ENCODE measurements at places on chromosomes 6 and 20. TPM values are rescaled to one million over a fixed set of nuclear protein-coding genes. Genes with fewer than 3 reads are reported as not detected.

DNA sequence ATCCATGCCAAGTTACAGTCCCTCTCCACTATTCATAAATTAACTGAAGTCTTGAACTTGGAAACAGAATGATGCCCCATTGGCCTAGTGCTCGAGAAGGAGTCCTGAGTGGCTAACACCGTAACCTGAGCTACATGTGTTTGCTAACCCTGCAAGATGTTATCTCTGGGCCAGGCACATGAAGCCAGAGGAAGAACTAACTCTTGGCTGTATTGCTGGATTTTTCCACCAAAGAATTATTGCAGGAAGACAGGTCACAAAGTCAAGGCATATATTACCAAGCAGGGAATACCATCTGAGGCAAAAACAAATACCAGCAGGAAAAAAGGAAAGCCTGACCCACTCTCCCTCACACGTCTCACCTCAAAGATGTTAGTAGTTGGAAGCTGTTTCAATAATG is 148.9 kb upstream of the PHACTR1 start:
- DNase-seq: no peak

ROS1 gene
- total RNA-seq: not detected

- DNase-seq: no peak
Observed at GRCh38 chr6:45956176-45956575, 59.5 kb downstream of the CLIC5 start.

GRCh38 chr6:143774347-143774746 is 68.8 kb upstream of the LTV1 start:
- no peak for DNase-seq

GRCh38 chr6:75213732-75214131 is 7.9 kb upstream of the COL12A1 start:
- no peak for DNase-seq

- DNase-seq: no peak
Observed at GRCh38 chr20:33401921-33402369, 626 bp upstream of the CDK5RAP1 start.

DDO gene
- total RNA-seq: not detected

GSTA2 gene
- not detected for total RNA-seq

MRPS18B gene
- 16.4 TPM for total RNA-seq

- no peak for DNase-seq
Observed at GRCh38 chr20:37504404-37505096, 16.5 kb upstream of the NNAT start.

- DNase-seq: no peak
Observed at GRCh38 chr6:81561071-81561564, 191.4 kb downstream of the TENT5A start.

Measured in CD8-positive, alpha-beta T cell (primary cell).